ENCODE measurements at places on chromosomes 1 and 21.
A peak's percentile ranks its signal among the peaks of the same experiment; 100 is the strongest.

DNA sequence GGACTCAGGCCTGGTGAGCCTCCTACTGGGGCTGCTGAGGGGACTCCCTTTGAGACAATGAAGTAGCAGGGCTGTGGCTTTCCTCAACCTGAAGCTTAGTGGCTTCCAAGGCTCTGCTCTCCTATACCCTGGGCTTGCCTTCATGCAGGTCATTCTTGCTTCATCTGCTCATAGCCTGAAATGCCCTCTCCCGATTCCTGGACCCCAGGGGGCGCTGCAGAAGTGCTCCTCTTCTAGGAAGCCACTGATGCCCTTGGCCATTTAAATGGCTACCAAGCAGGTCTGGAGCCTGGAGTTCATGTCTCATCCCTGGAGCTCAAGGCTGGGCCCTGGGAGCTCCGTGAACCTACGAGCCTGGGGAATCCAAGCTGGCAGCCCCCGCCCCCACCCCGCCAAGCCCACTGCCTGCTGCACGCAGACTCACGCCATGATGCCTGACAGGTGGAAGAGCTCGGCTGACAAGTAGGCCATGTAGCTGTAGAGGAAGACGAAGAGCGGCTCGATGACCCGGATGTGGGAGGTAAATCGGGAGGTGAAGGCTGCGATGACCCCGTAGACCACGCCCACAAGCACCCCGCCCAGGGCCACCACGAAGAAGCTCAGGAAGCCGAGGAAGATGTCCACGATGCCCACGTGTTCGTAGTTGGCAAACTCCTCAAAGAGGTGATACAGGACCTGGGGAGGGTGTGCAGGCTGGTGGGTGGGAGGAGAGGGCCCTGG, 45.7 kb downstream of the SLC9A1 start:
- DNase-seq = peak; percentile 57

DNA sequence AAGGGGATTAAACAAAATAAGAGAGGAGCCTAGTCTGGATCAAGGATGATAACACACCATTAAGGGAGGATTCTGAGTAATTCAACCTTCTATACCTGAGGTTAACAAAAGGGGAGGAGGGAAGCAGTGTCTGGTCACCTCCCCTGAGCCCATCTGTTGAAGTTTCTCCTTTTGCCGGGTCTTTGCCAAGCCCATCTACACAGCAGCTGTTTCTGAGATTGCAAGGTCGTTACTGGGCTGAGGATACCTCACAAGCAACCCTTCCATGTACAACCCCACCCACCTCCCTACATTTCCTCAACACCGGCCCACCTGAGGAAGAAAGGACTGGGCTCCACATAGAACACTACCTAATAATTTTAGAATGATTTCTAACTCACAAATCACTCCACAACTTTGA, 26.3 kb downstream of the LRRC52 start:
- no peak for DNase-seq

- DNase-seq = no peak
These were observed 67.2 kb downstream of the ALG14 start for GRCh38 chr1:95005584-95005983.

DNA sequence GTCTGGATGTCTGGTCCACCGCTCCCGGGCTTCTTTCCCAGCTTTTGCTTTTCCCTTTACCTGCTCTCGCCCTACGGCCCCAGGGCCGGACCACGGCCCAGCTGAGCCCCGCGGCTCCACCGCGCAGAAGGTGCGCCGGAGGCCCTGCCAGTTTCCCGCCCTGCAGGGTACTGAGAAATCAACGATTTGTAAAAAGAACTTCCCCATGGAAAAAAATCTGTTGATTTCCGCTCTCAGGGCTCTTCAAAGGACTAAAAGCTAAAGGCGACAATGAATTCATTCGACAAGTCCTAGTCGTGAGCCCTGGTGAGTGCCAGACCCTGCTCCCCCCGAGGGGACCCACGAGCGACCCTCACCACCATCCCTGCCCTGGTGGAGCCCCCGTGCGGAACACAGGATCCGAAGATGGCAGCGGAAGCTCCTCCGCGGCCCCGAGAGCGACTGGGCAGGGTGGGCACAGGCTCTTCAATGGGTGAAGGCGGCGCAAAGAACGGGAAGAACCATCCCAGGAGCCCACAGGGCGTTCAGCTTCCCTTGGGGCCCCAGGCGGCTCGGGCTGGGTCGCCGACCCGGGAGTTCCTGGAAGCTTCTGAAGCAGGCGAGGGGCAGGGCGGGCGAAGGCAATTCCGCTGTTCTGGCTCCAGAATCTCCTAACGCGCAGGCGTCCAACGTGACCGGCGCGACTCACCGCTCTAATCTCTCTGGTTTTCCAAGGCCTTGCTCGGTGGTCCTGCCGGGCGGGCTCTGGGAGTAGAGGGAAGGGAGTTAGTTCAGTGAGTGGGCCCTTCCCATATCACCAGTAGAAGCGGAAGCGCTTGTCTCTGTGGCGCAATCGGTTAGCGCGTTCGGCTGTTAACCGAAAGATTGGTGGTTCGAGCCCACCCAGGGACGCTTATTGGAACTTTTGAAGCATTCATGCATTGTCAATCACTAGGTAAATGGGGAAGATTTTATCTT, 6.6 kb upstream of the RNU1-2 start:
- peak; percentile 50 for DNase-seq

GRCh38 chr1:29415861-29416260, 179.5 kb downstream of the PTPRU start:
- DNase-seq = no peak

- DNase-seq = peak; percentile 57
These were observed 71.4 kb upstream of the COG2 start for GRCh38 chr1:230570724-230571360.

DNA sequence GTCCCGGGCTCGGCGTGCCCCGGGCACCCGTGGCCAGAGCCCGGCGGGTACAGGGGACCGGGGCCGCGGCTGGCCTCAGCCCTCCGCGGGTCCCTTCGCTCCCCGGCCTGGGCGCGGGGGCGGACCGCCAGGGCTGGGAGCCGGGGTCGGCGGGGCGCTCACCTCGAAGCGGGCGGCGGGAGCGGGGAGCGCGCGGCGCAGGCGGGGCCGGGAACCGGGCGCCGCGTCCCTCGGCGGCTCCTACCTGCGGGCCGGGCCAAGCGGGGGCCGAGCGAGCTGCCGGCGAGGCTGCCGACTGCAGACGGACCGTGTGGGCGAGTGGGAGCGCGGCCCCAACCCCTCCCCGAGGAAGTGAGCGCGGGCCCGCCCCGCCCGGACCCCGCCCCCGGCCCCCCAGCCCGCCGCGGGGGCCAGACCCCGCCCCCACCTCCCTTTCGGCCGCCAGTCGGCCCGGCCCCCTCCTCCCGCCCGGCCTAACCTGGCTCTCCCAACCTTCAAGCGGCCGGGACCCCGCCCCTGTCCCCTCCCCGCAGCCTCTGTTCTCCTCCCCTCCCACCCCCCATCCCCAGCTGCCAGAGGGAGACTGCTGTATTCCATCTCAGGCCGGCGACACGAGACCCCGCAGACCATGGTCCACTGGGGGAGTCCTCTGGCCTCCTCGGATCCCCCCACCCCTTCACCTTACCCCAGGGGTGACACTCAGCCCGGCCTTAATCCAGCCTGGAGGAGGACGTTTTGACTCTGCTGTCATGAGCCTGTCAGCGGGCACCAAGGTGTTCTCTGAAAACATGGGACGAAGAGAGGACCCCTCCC, at the start of gene FHL3:
FHL3 (minus strand) TSS at position 320 of the 813 bp plus-strand sequence. CDS start 6,102 bp downstream, outside the sequence.
- DNase-seq = no peak

- DNase-seq = no peak
These were observed 106.4 kb downstream of the SIK1 start for GRCh38 chr21:43320526-43320925.

- DNase-seq = no peak
These were observed 111.7 kb upstream of the IPO9 start for GRCh38 chr1:201717286-201717685.

GRCh38 chr21:29221253-29221744, 77.4 kb upstream of the BACH1 start:
- no peak for DNase-seq

DNA sequence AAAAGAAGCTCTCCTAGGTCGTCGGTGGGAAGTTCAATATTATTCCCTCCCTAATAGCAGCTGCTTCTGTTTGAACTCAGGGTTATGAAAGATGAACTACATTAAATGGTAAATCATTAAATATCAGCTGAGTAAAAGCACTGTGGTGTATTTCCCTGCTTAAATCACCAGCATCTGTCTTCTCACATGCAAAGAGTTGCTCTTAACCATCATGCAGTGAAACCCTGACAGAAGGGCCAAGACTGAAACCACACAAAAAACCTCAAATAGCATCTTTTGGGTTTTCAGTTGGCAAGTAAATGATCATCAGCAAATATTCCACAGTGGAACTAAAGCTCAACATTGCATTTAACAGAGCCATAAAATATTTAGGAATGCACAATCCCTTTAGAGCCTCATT, 380.0 kb upstream of the ADGRL2 start:
- no peak for DNase-seq

GRCh38 chr1:94713472-94714141, 106.5 kb upstream of the SLC44A3 start:
- DNase-seq = peak; percentile 99

DNA sequence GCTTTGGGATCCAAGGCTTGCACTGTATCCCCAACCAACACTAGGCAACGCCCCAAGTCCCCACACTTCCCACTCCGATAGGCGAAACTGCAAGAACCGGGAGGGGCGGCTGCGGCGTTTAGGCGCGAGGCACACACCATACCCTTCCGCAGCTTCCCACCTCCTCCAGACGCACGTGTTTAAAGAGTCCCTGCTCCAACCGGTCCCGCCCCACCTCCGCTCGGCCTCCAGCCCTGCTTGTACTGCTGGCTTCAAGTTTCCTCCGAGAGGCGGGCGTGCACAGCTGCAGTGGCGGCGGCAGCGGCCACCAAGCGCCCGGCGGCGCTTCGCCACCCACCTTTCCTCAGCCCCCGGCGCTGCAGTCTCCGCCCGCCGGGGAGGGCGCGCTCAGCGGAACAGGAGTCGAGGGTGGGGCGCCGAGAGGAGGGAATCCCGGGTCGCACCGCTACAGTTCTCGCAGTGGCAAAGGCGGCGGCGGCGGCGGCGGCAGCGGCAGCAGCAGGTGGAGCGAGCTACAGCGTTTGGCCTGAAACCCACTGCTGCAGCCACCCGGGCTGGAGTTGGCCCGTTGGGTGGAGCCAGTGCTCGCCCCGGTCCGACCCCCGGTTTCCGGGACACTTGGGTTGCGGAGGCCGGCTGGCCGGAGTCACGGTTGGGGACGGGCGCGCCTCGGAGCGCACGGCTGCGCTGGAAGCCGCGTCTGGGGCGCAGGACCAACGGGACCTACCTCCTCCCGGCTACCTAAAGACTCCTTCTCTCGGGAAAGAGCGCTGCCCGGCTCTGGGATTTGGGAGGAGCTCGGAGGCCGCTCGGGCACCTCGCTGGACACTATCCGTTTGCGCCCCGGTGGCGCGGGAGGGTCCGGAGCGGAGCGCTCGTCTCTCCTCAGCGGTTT, at the start of gene CNIH3:
CNIH3 (plus strand) TSS at position 457 of the 895 bp plus-strand sequence. CDS start 858 bp downstream, outside the sequence.
- DNase-seq = no peak

DNA sequence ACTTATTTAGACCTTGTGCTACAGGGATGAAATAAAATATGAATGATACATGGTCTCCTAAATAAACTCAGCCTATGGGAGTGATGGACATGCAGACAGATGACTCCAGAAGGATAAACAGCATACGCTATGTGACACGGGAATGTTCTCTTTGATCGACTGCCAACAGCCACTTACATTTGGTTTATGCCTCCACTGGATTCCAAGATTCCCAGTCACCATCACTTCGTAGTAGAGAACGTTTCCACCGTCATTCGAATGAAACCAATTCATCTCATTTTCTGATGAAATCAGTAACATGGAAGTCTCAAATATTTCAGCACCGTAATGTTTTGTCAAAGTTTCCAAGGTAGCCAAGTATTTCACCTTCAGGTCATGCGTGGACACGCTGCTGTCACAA, 99.7 kb downstream of the JAK1 start:
- no peak for DNase-seq

GRCh38 chr1:194618101-194618500, 1431.7 kb upstream of the B3GALT2 start:
- no peak for DNase-seq

- no peak for DNase-seq
These were observed 262.6 kb upstream of the PLXNA2 start for GRCh38 chr1:208506812-208507211.

DNA sequence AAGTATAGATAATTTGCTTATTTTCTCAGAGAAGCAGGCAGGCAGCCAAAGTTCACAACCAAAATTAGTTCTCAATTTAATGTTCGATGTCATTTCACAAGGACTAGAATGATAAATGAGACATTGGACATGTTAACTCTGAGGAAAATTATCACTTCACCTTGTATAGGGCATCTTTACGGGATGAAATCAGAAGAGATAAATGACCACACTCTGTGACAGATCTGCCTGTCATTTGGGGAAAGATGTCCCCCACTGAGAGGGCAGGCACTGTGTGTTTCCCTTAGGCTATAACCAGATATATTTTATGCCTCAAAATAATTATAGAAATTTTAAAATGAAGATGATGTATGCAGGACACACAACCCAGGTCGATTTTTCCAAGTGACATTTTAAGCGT, 642.9 kb downstream of the BRINP3 start:
- no peak for DNase-seq

DNA sequence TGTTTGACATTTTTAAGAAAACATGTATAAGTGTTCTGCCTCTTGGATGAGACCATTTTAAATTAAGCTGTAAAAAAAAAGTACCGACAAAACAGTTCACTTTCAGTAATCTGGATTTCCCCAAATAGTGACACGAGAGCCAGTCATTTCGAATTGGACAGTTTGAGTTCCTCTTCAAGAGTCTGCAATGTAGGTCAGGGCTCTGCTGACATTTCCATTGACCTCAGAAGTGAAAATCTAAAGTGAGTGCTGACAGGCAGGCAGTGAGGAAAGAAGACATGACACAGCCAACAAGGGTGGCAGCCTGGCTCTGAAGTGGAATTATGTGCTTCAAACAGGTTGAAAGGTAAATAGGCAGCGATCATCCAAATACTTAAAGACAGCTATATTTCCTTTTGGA, at the start of gene IL23R:
IL23R (plus strand) TSS at position 259 of the 400 bp plus-strand sequence. CDS start 1,667 bp downstream, outside the sequence.
- no peak for DNase-seq

GRCh38 chr1:218330043-218330623, 15.0 kb upstream of the TGFB2 start:
- peak; percentile 32 for DNase-seq

DNA sequence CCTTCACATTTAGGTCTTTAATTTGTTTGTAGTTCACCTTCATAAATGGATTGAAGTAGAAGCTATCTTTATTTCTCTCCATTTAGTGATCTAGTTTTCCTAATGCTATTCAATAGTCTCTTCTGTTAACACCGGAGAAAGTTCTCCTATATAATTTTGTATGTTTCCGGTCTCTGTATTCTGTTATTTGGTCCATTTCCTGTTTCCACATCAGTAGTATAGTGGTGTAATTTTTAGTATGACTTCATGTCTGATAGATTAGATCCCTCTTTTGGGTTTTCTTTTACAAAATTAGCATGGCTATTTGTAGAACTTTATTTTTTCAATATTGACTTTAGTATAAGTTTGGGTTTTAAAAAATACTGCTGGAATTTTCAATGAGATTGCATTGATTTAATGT, 41.6 kb upstream of the PKP1 start:
- no peak for DNase-seq

GRCh38 chr21:46421756-46422555, 36.7 kb upstream of the DIP2A start:
- no peak for DNase-seq

GRCh38 chr1:169690489-169690888, 20.9 kb downstream of the SELL start:
- no peak for DNase-seq
